ENCODE measurements at places on chromosomes 11 and 22.

DNA sequence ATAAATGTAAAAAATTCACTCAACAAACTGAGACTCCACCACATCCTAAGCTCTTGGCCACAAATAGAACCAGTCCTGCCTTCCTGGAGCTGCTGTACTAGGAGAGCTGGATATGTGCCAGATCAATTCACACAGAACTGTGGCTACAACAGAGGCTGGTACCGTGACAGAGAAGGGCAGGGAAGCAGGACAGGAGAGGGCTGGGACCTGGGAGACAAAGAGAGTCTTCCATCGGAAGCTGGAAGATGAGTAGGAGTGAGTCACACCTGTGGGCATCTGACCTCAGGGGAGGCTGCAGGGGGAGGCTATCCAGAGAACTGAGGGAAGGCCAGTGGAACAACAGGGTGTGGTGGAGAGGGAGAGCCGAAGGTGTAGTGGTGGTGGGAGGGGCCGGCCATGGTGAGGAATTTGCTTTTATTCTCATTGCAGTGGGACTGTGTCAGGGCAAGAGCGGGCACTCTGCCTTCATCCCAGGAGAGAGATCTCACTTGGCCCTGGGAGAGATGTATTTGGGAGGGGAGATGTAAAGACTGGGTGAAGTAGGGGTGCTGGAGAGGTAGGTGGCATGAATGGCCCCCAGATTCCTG, 1.9 kb upstream of the LTBP3 start:
- DNase-seq = peak; percentile 53

DNA sequence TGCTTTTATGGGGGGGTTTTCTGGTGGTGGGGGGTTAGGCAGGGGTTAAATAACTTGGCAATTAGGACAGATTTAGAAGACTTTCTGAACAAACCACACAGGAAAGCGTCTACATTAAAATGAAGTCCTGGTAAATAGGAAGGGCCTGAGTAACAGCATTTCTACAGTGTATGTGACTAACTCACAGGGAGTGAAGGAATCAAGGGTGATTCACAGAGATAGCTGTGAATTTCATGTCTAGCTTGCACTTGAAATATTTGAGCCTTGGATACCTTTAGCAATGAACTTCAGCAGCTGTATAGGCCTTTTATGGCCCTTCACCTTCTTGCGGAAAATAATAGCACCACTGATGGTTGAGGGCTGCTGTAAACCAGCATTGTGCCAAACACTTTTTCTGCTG, 26.1 kb upstream of the LDHA start:
- DNase-seq = peak; percentile 42

DNA sequence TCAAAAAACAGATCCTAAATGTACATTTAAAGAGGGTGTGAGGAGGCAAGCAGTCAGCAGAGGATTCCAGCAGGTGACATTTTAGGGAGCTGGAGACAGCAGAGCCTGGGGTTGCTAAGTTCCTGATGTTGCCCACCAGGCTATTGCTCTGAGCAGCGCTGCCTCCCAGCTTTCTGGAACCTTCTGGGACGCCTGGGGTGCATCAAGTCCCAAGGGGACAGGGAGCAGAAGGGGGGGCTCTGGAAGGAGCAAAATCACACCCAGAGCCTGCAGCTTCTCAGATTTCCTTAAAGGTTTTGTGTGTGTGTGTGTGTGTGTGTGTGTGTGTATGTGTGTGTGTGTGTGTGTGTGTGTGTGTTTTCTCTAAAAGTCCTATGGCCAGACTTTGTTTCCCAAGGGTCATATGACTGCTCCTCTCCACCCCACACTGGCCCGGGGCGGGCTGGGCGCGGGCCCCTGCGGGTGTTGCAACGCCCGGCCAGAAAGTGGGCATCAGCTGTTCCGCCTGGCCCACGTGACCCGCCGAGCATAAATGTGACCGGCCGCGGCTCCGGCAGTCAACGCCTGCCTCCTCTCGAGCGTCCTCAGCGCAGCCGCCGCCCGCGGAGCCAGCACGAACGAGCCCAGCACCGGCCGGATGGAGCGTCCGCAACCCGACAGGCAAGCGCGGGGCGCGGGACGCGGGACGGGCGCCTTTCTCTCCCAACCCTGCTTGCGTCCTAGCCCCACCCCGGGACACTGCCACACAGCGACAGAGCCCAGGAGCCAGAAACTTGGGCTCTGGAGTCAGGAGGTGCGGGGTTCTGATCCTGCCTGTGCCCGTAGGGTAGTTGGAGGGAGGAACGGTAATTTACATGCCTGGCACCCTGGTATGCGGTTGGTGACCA, at the start of gene HMOX1:
Gene HMOX1, plus strand, starts transcription at position 560 of the 887 bp plus-strand sequence. Its CDS starts 78 bp downstream, at position 638.
- peak; percentile 98 for DNase-seq

GRCh38 chr22:47027766-47028165, 265.3 kb downstream of the TBC1D22A start:
- DNase-seq = no peak

DNA sequence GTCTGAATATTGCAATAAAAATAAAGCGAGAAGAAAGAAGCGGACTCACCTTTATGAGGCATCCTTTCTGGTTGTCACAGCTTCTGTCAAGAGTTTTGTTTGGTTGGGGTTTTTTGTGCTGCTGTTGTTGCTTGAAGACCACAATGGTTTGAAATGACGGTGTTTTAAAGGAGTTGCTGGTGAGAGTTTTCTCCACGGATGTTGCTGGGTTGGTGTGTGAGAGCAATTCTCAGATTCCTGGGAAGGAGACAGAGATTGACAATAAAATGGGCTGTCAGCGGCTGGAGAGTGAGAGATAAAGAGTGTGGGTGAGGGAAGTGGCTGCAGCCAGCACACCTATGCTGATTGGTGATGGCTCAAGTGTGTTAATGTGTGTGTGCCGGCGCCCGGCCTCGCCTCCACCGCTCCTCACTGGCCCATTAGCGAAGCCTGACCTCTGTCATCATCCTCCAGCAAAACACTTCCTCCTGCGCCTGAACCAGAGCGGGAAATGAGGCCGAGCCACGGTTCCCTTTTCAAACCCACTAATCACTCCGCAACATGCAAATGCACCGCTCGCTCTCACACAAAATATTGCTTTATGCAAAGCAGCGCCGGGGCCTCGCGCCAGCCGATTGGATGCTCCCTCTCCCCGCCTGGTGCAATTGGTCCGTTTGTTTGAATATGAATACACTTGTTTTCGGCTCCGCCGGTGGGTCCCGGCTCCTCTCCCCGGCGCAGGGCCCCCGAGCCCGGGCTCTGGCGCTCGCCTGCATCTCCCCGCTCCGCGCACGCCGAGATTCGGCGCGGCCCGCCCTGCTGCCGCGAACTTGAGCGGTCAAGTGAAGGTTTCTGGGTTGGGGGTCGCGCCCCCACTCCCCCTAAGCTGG, at the start of gene PAX6:
Gene PAX6, minus strand, starts transcription at position 544 of the 869 bp plus-strand sequence. CDS start 4,911 bp downstream, outside the sequence.
- DNase-seq = no peak

DNA sequence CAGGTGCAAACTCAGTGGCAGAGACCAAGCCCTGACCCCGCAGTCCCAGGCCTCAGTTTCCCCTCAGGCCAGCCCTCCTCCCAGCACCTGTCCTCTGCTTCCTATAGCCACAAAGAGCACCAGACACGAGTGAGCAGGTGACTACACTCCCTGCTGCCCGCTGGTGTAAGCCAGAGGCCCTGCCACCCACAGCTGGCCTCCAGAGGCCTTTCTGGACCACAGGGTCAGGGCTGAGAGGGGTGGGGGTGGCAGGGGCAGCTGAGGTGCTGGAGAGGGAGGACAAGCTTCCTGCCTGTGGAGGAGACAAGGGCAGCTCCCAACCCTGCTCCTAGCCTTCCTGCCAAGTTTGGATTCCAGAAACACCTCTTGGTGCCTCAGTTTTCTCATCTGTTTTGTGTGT, 31.3 kb upstream of the WNT7B start:
- DNase-seq = no peak
